Stimulated activated effector memory CD8-positive, alpha-beta T cell treated with anti-CD3 and anti-CD28 coated beads, Interleukin-12 subunit alpha, Interleukin-12 subunit beta, amount 100 ng/mL, for 72 hours (primary cell): ENCODE measurements at places on chromosomes 3 and 15.

DNA sequence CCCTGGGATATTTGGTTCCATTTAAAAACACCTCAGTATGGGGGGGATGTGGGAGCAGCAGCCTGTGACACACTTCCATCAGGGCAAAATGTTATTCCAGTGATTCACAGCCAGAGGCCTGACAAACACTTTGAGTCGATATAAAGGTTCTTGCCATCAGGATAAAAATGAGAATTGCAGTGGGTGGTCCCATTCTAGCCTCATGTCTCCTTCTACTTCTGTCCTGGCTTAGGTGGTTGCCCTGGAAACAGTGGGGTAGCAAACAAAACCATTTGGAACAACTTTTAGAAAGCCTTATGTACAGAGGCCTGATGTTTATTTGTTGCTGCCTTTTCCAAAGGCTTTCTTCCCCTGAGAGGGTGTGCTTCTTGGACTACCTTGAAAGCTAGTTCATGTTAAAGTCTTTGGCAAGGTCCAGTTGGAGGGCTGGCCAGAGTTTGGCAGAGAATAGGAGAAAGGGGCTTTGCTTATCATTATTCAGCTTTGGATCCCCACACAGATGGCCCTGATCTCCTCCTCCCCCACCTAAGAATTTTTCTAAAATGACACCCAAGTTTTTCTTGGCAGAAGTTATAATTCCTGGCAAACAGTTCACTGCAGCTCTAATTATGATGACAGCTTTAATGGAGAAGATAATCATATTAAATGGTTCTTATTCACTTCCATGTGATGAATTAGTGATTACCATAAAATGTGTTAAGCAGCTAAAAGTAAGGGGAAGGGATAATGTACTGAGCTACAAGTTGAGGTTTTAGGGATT, 84.2 kb upstream of the ZNF280D start:
- DNase-seq, result no peak

- DNase-seq, result no peak
These were observed 49.6 kb upstream of the ST8SIA2 start for GRCh38 chr15:92343924-92344643.

DNA sequence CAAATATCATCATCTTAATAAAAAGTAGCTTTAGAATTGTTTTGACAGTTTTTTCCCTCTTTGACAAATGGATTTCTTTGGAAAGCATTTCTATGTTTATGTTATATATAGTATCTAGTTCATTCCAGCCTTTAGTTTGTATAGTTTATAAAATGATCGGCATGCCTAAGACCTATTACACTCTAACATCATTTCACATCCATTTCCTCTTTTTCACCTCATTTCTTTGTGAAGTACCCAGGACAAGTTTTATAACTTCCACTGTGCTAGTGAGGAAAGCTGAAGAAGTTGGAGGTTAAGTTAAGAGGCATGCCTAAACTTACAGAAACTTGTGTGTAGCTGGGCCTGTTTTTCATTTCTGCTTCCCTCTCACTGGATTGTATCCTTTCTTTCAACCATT, 178.4 kb downstream of the TP63 start:
- no peak for DNase-seq

GRCh38 chr3:58037141-58037910, 29.1 kb downstream of the FLNB start:
- DNase-seq, result no peak

- no peak for DNase-seq
These were observed 55.9 kb upstream of the PHLDB2 start for GRCh38 chr3:111803123-111803593.

DNA sequence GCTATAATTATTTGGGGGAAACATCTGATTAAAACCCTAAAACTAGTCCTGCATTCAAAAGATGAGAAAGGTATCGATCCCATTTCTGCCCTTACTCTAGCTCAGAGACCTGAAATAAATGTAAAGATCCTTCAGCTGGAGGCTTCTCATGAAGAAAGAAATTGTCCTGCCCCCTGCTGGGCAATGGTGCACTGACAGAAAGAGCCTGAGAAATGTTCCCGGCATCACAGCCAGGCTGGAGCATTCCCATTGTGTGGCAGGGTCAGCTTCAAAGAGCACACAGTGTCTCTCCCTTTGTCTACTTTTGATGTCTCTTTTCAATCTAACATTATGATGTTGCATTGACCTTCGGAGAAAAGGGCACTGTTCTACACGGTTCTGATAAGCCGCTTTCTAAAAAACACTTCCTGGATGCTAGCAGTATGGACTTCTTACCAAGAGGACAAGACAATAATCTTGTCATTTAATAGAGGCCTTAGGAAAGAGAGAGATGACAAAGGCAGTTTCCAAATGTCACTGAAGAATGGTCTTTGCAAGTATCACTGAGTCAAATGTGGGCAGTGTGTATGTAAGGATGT, 287.5 kb downstream of the MAGI1 start:
- no peak for DNase-seq

GRCh38 chr3:153029350-153029749, 132.7 kb upstream of the RAP2B start:
- DNase-seq, result no peak

DNA sequence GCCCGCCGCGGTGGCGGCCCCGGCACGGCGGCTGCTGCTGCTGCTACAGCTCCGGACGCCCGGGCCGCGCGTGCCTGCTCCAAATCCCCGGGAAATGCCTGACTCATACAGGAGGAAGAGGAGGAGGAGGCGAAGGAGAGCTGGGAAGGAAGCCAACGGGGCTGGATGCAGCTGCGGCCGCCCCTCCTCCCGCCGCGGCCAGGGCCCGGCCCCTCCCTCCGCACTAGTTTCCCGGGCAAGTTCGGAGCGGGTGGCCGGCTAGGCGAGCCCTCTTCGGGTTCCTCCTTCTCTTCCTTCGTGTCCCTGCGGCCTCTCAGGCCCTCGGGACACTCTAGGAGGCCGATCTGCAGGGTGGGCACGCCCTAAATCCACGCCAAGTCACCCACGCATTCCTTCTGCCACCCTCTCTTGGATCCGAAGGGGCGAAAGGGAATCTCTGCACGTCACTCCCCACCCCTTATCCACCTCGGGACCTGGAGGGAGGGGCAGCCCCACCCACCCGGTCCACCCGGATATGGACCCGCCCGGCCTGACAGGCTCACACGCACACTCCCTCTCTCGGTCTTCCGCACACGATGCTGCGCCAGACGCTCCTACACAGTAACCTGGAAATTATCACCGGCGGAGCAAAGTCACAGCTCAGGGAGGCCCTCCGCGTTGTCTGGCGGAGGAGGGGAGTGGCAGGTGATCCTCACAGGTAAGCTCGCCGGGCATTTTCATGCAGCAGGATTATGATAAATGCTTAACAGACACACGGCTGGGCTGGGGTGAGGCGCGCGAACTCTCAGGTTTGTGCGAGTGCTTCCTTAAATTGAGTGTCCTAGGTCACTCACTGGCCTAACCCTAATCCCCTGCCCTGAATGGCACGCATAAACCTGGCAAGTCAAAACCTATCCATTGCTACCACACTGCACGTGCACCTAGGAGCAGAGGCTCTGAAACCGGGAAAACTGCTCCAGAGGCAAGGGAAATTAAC, at the start of the genes OSBPL10 and ZNF860:
TSS of gene OSBPL10 (minus strand) at position 57 of the 976 bp plus-strand sequence. CDS start 83 bp downstream, outside the sequence.
TSS of gene ZNF860 (plus strand) at position 545 of the 976 bp plus-strand sequence. CDS start 7,330 bp downstream, outside the sequence.
- no peak for DNase-seq

DNA sequence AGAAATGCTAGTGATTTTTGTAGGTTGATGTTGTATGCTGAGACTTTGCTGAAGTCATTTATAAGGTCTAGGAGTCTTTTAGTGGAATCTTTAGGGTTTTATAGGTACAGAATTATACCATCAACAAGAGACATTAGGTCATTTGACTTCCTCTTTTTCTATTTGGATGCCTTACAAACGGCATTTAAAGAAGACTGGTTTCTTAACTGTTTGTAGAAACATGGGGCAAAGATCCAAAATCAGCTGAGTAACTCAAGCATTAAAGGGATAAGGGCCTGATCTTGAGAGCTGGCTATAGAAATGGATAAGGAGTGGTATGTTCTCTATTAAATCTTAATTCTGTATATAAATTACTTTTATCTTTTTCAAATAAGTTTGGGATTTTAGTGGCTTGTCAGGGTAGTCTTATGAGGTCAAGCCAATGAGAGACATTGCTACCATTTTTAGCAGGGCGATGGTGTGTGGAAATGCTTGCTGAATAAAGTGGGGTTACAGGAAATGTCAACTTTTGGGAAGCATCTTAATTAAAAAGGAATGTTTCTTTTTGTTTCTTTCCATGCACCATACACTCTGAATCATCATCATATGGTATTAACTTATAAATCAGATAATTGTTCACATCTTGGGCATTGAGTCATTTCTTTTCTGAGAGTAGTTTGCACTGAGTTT, 197.7 kb upstream of the GBE1 start:
- no peak for DNase-seq

DNA sequence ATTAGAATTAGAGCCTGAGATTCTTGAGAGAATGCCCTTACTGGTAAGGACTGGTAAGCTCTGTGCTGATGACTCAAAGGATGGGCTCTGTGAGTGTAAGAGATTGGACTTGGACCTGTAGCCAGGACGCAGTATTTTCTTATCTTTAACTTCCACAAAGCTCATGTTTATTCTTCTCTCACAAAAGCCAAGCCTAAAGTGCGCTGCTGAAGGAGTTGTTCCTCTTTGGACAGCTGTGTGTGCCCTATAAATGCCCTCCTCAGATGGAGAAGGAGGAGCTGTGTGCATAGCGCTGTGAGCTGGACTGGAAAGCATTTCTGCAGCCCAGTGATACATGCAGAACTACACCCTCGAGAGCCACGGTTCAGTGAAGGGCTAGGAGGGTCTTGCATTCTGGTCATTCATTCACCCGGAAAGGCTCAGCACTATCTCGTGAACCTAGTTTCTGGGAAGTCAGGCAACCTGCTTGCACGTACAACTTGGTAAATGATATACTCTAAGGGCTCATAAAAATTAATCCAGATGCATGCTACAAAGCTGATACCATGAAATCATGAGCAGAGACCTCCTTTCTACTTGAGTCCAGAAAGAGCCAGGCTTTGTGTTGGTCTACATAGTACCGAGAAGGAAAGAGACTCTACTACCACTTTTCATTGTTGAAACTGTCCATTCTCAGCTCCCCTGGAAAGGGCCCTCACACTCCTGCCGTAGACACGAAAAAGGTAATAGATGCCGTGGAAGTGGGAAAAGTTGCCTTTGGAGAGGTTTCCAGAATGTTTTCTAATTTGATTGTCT, 103.0 kb upstream of the TBL1XR1 start:
- DNase-seq, result no peak

DNA sequence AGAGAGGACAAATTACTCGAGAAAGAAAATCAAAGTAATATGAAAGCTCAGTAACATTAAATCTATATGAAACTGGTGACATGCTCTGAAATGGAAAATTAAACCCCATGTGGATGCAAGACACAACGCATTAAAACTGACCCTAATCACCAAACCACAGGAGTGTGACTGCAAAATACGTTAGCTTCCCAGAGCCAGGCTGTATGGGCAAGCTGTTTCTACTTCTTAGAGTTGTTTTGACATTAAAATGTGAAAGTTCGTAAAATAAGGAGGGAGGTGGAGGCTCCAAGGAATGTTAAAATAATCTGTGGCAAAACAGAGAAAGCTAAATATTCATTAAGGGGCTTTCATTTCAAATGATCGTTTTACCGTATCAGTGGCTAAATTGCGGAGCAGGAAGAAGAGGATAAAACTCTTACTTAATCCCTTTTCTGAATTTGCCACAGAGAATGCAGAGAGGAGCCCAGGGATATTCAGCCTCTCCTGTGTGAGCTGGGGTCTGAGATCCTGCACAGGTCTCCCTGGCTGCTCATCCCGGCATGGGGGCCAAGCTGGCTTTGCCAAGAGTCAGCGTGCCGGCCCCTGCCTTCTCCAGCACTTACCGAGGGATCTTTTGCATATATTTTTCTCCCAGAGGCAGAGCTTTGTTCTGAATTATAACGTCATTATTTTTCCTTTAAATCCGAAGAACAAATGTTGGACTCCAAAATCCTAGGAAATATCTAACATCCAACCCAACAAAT, 239.8 kb upstream of the THBS1 start:
- DNase-seq, result no peak

- DNase-seq, result no peak
These were observed 95.8 kb upstream of the SNRPN start for GRCh38 chr15:24858737-24859601.

DNA sequence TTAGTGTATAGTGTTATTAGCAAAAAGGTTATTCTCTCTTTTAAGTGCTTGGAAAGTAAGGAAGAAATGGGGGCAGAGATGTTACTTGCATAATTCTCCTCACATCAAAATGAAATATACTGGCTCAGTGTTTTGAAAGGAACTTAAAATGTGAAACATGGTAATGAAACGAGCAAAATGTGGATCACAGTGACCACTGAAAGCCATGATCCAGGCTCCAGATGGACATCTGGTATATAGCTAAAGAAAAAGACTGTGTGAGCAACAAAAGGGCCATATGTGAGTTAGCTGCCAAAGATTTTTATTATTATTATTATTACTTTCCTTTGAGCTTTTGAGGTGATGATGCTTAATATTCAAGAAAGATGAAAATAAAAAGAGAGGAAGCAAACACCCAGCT, 89.6 kb downstream of the GAP43 start:
- no peak for DNase-seq

DNA sequence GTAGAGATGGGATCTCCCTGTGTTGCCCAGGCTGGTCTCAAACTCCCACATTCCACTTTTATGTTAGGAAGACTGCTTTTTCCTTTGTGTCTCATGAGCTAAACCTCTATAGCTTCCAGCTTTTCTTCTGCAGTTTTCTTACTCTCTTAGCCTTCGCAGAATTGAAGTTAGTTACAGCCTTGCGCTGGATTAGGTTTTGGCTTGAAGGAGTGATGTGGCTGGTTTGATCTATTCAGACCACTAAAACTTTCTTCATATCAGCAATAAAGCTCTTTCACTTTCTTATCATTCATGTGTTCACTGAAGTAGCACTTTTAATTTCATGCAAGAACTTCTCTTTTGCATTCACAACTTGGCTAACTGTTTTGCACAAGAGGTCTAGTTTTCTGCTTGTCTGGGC, 254.6 kb downstream of the UBE2E2 start:
- DNase-seq, result no peak

DNA sequence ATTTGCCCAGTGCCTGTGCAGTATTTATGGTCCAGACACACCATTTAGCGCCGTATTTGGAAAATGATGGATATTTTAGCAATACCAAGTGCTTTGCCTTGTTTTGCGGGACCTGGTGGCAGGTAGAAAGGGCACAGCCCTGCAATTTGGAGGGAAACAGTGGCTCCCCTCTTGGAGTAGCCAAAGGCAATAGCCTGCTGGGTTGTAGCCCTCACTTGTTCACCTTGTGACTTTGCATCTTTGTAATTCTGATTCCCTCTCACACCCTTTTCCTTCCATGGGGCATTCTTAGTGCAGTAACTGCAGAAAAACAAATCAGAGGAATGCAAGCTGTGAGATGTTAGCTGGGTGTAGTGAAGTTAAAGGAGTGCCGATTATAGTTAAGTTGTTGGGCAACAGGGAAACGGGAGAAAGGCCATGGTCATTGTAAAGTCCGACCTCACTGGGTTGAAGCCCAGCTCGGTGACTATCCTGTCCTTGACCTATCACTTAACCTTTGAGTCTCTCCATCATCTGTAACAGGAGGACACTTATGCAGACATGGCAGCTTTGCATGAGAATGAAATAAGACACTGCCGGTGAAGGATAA, 131.0 kb upstream of the KLHL25 start:
- no peak for DNase-seq

- no peak for DNase-seq
These were observed 229.2 kb downstream of the UACA start for GRCh38 chr15:70533931-70534742.
